ENCODE measurements at places on chromosomes 3 and 15.
A peak's percentile ranks its signal among the peaks of the same experiment; 100 is the strongest.

DNA sequence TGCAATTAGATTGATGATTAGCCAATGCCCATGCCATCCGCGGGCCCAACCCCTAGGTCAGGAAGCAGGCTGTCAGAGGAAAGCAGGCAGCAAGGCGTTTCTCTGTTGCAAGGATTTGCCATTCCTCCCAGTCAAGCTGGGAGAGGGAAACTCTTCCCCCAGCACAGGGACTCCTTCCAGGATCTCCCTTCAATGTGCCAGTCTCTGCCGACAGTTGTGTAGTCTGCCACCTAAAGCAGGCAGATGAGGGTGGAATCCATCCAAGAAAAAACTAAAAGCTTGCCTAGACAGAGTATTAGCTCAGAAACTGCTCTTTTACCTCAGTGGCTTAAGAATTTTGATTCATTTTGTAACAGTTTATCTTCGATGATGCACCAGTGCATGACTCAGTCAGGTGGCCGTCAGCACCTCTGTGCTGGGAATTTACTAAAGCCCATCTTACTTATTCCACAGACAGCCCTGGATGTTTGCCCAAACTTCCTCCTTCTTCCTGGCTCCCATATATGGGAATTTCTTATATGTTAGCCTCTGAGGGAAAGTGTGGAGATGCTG, 501.5 kb upstream of the THBS1 start:
- DNase-seq, result peak; percentile 94

DNA sequence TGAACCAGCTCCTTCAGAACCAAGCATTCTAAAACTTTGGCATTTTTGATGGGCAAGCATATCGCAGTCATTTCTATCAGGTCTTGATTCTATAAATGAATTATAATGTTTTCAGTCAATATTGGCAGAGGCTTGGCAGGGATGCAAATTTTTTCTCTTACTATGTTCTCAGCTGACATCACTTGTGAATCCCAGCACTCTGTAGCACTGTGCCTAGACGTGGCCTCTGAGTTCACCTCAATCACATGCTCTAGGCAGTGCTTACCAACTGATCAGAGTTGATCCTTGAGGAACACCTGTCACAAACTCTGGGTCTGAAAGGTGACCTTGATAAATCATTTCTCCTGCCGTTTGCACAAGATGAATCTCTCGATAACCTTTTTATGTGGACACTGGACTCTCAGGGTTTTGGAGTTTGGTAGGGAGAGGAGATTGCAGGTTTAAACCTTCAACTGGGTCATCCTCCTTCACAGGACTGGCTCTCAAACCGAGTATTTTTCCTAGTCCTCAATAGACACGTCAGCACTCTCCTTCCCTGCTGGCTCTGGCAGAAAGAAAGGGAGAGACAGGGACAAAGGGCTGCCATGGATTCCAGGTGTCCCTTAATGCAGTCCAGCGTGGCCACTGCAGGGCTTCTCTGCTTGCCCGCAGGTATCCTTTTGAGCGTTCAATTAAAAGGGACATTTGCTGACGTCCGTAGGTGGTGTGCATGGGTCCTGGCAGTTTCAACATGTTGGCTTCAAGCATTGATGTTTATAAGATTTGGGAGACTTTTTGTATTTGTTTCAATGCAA, 222.3 kb upstream of the CMC1 start:
- no peak for DNase-seq

DNA sequence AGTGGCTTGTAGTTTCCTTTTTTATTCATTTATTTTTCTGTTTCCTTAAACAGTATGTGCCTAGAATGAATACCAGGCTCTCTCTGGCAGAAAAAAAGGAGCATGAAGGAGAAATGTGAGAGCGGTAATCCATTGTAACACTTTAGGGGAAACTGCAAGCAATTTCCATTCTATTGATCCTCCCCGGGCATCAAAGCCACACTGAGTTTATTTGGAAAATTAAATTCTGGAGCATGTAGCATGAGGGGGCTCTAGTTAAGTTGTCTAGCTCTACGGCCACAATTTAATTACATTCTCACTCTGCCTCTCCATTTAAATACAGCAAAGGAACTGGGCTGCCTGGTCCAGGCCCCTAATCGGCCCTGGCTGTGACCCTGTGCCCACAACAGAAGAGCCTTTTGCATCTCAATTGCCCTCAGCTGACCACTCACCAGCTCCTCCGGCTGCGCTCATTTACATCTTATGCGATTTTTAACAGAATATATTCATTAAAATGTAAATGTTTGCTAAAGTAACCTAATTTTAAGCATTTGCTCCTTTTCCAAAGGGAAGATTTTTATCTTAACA, 72.9 kb downstream of the MEGF11 start:
- no peak for DNase-seq

GRCh38 chr3:143380449-143380848, 260.9 kb downstream of the CHST2 start:
- DNase-seq, result no peak

DNA sequence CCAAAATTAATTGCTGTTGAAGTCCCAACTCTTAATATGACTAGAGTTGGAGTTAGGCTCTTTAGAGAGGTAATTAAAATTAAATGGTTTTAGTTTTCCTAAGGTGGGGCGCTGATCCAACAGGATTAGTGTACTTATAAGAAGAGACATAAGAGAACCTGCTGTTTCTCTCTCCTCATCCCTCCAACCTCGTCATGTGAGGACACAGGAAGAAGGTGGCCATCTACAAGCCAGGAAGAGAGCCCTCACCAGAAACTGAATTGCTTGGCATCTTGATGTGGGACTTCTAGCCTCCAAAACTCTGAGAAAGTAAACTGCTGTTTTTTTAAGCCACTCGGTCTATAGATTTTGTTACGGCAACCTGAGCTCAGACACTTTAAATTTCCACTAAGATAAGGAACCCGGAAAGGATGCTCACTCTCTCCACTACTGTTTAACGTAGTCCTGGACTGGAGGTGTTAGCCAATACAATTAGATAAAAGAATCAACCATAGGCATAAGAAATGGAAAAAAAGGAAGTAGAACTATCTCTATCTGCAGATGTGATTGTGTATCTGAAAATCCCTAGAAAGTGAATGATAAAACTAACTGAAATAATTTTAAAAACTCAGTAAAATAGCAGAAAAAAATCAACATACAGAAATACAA, 26.8 kb downstream of the DCBLD2 start:
- no peak for DNase-seq

DNA sequence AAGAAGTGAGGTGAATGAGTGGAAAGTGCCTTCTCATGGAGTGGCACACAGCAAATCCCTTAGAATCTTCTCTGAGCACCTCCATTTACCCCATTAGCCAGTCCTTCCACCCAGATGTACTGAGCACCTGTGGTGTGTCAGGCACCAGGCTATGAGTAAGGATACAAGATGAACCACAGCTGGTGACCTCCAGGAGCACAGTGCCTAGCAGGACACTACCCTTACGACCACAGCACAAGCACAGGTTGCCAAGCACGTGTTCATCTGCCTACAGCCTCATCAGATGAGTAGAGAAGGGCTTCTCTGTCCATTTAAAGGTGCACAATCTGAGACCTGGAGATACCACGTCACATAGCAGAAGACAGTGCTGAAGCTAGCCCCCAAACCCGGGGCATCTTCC, 6.2 kb downstream of the MYLK start:
- no peak for DNase-seq

DNA sequence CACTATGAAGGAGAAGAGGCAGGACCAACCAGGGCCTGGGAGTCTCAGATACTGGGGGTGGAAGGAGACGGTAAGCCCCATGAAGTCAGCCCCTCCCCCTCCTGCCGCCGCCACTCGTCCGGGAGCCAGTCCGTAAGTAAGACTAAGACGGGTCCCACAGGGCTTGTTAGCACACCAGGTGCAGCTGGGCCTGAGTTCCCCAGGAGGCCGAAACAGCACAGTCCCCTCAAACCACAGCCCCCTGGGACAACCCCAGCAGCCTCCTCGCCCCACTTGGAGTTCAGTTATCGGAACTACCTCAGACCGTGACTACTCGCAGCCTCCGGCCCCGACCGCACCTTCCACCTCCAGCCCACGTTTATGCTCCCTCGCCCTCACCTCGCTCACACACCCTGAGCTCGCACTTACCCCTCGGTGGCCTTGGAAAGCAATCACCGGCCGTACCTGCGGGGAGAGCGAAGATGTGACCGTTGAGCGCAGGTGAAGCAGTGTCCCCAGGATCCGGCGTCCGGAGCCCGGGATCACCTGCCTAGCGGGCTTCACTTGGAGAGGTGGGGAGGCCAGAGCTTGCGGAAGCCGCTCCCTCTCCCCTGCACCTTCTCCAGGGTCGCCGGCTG, 557 bp downstream of the ELL3 start:
- no peak for DNase-seq

DNA sequence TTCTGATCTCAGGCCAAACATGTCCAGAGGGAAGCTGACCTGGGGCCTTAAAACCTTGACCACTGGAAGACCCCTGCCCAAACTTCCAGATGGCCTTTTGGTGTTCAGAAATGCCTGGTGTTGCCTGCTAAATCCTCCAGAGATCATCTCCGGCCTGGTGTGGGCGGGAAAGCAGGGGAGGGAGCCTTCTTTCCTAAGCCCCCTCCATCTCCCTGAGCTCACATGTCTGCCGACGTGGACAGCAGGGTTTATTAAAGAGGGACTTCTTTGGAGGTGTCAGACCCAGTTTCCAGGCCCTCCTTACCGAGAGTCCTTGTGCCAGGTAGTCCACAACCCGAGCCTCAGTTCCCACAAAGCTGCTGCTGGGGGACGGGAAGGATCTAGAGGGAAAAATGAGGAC, 55.9 kb upstream of the SLC6A1 start:
- DNase-seq, result no peak

- DNase-seq, result peak; percentile 37
Measured at GRCh38 chr3:99578339-99578970, 59.9 kb upstream of the COL8A1 start.

DNA sequence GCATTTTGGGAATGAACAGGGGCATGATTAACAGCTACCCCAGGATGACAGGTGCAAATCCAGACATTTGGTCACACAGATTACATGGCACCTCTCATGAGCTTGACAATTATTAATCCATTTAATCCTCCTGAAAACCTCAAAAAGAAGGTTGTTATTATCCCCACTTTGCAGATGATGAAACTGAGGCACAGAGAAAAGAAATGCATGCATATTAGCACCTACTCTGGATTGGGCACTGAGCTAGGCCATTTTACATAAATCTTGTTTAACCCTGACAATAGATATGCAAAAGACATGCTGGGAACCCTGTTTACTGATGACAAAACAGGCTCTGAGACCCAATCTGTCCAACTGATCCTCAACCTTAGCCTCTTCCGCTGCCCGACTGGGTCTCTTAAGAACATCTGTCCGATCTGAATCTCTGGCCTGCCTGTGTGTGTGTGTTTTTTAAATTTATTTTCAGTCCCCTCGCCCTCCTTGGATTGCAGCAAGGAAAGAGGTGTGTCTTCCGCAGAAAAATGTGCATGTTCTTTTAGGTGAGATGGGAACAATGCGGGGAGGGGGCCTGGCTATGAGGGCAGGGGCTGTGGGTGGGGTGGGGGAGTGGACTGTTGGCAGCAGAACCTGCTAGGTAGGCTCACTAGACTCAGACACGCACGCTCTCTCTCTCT, 162.5 kb downstream of the WNT7A start:
- DNase-seq, result no peak

DNA sequence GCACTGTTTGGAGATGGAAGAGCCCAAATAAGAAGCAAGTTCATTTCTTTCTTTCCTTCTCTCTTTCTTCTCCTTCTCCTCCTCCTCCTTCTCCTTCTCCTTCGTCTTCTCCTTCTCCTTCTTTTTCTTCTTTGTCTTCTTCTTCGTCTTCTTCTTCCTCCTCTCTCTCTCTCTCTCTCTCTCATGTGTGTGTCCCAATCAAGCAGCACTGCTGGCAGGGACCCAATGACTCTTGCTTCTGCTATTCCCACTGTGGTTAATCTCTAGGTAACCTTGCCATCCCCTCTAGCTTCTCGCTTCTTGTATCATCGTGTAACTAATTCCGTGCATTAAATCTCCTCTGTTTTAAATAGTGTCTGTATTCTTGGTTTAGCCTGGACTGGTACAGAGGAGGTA, 26.1 kb upstream of the ZNF280D start:
- DNase-seq, result peak; percentile 98

- DNase-seq, result no peak
Measured at GRCh38 chr3:104101736-104102135, 1265.0 kb upstream of the ALCAM start.

DNA sequence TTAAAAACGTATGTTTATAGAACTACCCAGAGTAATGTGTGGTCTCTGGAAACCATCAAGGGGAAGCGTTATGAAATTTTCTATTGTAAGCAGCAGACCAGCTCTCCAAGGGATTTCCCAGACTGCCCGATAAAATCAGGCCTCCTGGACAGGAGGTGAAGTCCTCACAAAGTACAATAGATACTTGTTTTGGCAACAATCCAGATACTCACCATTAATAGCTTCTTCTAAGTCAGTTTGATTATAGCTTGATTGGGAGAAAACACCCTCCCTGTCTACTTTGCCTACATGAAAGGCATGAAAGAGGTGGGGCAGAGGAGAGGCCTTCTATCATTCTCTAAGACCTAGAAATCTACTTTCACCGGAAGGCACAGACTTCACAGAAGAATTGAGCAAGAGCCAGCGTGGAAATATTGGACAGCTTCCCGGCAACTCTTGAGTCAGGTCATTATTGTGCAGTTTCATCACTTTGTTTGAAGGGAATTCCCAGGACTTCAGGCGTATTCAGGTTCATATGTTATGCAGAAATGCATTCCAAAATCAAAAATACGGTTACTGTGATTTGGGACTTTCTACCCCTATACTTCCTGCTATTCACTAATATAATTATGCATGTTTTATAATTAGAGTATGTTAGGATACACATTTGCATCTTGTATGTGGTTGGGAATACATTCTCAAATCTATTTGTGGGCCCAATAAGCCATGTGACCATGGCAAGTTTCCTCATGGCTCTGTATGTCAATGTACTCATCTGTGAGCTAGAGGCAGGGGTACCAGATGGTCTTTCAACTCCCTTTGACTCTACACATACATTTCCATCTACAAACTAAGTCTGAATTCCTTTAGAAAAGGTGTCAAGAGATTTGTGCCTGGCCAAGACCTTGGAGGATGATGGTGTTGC, 103.5 kb downstream of the CD47 start:
- DNase-seq, result peak; percentile 98

DNA sequence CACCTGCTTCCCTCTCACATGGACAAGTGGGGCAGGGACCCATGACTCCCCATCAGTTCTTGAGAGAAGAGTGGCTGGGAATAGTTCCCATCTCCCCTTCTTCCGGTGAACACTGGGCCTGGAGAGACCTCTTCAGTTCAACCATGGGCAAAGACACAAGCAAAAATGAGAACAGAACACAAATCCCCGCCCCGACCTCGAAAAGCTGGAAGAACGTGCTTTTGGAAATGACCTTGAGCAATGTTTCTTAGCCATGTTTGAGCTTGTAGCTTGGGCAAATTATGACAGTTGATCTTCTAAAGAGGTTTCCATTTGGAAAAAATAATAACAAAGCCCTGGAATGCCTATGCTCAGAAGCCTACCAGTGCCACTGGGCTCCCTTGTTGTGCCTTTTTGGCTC, 59.0 kb downstream of the FAM174B start:
- DNase-seq, result no peak

GRCh38 chr15:91694831-91695210, 158.7 kb upstream of the SLCO3A1 start:
- DNase-seq, result peak; percentile 47

Data from IMR-90 (cell line).